Activated CD4-positive, alpha-beta memory T cell treated with anti-CD3 and anti-CD28 coated beads, Interleukin-2, amount 10 ng/mL, durations not matched to agents 7 days and 5 days (primary cell): ENCODE measurements at places on chromosomes 7 and 10. TPM values are rescaled to one million over a fixed set of nuclear protein-coding genes. Genes with fewer than 3 reads are reported as not detected.

The FEZF1 gene
- not detected for total RNA-seq

The ARMC10 gene
- total RNA-seq = 27.0 TPM

The UFSP1 gene
- total RNA-seq = 3.0 TPM

The CALHM1 gene
- 0.58 TPM for total RNA-seq

The CRHR2 gene
- total RNA-seq = not detected

The AHCYL2 gene
- total RNA-seq = 21.0 TPM

The SPDYE3 gene
- not detected for total RNA-seq

The PRLHR gene
- not detected for total RNA-seq

The SEMA4G gene
- total RNA-seq = 0.98 TPM

The GAD2 gene
- not detected for total RNA-seq

The TMEM236 gene
- total RNA-seq = 0.08 TPM

The MEPCE gene
- total RNA-seq = 40.1 TPM

The EMX2 gene
- total RNA-seq = not detected

The POLL gene
- 35.9 TPM for total RNA-seq

The GDF2 gene
- total RNA-seq = not detected

The HDAC9 gene
- 0.55 TPM for total RNA-seq

The CPA2 gene
- total RNA-seq = not detected

The VAX1 gene
- total RNA-seq = not detected

The CPA5 gene
- not detected for total RNA-seq

The EBLN1 gene
- total RNA-seq = not detected

The SFTPA1 gene
- total RNA-seq = not detected

The STAG3 gene
- total RNA-seq = 13.1 TPM

The MKX gene
- 0.23 TPM for total RNA-seq

The TWIST1 gene
- 2.9 TPM for total RNA-seq

The LRRC17 gene
- total RNA-seq = 0.15 TPM

The CALML5 gene
- not detected for total RNA-seq

The HHEX gene
- 0.13 TPM for total RNA-seq

The GPER1 gene
- total RNA-seq = 0.15 TPM

The MMP21 gene
- not detected for total RNA-seq

The TAS2R41 gene
- not detected for total RNA-seq

The LIPF gene
- not detected for total RNA-seq

The FAM25C gene
- total RNA-seq = not detected

The ZSWIM8 gene
- total RNA-seq = 92.2 TPM

The WNT8B gene
- 0.23 TPM for total RNA-seq

The TMEM176A gene
- total RNA-seq = not detected

The KLF14 gene
- not detected for total RNA-seq

The HKDC1 gene
- total RNA-seq = 4.2 TPM

The ZNF804B gene
- total RNA-seq = not detected

The KLF6 gene
- total RNA-seq = 228 TPM

The FKBP6 gene
- not detected for total RNA-seq

The TEX36 gene
- not detected for total RNA-seq

The DNAAF5 gene
- 19.7 TPM for total RNA-seq

The PHKG1 gene
- 1.5 TPM for total RNA-seq

The GATAD1 gene
- 18.5 TPM for total RNA-seq

The GPR15LG gene
- total RNA-seq = not detected

The LIPJ gene
- not detected for total RNA-seq

The SLC25A13 gene
- total RNA-seq = 7.8 TPM

The GFRA1 gene
- not detected for total RNA-seq

The C10orf53 gene
- not detected for total RNA-seq

The TRIL gene
- 0.10 TPM for total RNA-seq

The AGR2 gene
- total RNA-seq = not detected

The VGF gene
- 0.33 TPM for total RNA-seq

The NPY4R2 gene
- not detected for total RNA-seq

The LIPN gene
- total RNA-seq = not detected

The DPYSL4 gene
- total RNA-seq = 6.7 TPM

The PNLIPRP3 gene
- total RNA-seq = not detected

The POLR2J2 gene
- total RNA-seq = 8.8 TPM

The ACSL5 gene
- 55.0 TPM for total RNA-seq

The PNLIPRP2 gene
- not detected for total RNA-seq
